ENCODE measurements at places on chromosomes 5 and 9.

GRCh38 chr5:170587808-170588207 lies 84.0 kb downstream of the KCNIP1 start:
- DNase-seq = no peak

DNA sequence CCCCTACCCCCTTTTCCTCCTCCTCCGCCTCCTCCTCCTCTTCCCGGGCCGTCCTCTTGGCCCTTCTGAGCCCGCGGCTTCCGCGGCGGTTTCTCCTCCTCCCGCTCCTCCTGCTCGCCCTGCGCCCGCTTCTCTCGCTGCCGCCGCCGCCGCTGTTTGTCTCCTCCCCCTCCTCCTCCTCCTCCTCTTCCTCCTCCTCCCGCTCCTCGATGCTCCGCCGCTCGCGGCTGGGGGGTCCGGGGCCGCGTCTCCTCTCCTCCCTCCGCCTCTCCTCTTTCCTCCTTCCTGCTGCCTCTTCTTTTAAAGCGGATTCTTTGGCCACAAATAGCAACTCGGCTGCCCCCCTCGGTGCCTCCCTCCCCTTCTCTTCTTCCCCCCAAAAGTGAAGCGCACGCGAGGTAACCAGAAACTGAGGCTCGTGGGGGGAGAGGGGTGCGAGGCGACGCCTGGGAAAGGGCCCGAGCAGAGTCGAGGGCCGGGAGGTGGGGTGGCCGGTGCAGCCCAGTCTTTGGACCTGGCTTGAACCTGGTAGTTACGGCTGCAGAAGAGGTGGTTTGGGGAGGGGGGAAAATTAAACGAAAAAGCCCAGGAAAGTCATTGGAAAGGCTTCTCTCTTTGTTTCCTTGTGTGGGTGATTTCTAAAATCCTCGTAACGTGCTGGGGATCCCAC lies 1058.5 kb upstream of the DMAC1 start:
- no peak for DNase-seq

- no peak for DNase-seq
Measured at GRCh38 chr9:89935115-89935514, 330.3 kb downstream of the GADD45G start.

DNA sequence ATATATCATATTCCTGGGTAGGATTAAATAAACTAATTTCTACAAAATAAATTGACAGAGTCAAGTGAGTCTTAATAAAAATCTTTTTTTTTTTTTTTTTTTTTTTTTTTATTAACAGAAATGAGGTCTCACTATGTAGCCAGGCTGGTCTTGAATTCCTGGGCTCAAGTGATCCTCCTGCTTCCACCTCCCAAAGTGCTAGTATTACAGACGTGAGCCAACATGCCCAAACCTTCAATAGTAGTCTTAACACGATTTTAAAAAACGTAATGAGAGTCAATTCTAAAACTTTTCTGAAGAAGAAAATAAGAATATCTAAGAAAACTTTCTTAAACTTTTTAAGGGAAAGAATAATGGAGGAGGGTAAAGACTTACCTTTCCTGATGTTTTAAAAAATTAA lies 84.2 kb downstream of the YIPF5 start:
- no peak for DNase-seq

GRCh38 chr9:37157726-37158377 lies 37.5 kb downstream of the ZCCHC7 start:
- no peak for DNase-seq

DNA sequence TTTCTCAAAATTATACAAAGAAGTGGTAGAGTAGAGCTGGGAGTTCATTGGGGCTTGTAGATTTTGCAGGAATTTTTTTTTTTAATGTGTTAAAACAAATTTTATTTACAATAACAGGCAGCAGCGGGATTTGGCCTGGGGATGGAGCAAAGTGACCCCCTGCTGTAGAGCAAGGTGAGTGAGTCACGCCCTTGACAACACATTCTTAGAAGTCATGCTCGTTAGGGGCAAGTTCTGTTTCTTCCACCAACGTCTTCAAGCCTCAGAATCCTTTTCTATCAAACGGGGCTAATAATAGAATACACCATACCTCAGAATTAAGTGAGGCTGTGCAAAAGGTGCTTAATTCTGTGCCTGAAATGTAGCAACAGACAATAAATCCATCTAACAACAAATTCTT lies 1.1 kb upstream of the ANKDD1B start:
- DNase-seq = no peak

GRCh38 chr9:90309809-90310520 lies 332.7 kb downstream of the DIRAS2 start:
- no peak for DNase-seq

GRCh38 chr5:178297751-178298150 lies 65.1 kb upstream of the PHYKPL start:
- DNase-seq = no peak

- DNase-seq = peak; percentile 50
Measured at GRCh38 chr9:92140074-92140753, 25.0 kb upstream of the SPTLC1 start.

GRCh38 chr9:32906213-32906612 lies 95.2 kb downstream of the APTX start:
- no peak for DNase-seq

DNA sequence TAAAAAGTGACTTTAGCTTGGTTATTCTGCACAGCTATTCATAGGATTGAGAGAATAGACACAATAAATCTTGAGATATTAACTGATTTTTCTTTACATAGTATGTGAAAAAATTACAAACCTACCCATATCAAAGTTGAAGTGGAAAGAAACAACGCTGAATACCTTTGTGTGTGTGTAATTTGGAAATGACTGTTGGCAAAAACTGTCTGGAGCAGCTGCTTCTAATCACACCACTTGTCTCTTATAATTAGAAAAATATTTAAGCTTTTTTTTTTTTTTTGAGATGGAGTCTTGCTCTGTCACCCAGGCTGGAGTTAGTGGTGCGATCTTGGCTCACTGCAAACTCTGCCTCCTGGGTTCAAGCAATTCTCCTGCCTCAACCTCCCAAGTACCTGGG lies 110.8 kb upstream of the POC5 start:
- no peak for DNase-seq

- DNase-seq = no peak
Measured at GRCh38 chr5:79582186-79582585, 30.1 kb upstream of the TENT2 start.

- DNase-seq = no peak
Measured at GRCh38 chr9:72579190-72579589, 57.8 kb downstream of the TMC1 start.

- no peak for DNase-seq
Measured at GRCh38 chr9:81687521-81688261, 1.7 kb downstream of the TLE1 start.

- no peak for DNase-seq
Measured at GRCh38 chr5:143642791-143643190, 169.2 kb upstream of the HMHB1 start.

GRCh38 chr5:122846051-122846550 lies 688 bp downstream of the SNX24 start:
- no peak for DNase-seq

GRCh38 chr9:79259858-79260257 lies 311.9 kb upstream of the TLE4 start:
- no peak for DNase-seq

GRCh38 chr5:57499262-57500050 lies 16.8 kb upstream of the ACTBL2 start:
- DNase-seq = no peak

- DNase-seq = no peak
Measured at GRCh38 chr9:36739373-36740116, 166.8 kb downstream of the MELK start.

DNA sequence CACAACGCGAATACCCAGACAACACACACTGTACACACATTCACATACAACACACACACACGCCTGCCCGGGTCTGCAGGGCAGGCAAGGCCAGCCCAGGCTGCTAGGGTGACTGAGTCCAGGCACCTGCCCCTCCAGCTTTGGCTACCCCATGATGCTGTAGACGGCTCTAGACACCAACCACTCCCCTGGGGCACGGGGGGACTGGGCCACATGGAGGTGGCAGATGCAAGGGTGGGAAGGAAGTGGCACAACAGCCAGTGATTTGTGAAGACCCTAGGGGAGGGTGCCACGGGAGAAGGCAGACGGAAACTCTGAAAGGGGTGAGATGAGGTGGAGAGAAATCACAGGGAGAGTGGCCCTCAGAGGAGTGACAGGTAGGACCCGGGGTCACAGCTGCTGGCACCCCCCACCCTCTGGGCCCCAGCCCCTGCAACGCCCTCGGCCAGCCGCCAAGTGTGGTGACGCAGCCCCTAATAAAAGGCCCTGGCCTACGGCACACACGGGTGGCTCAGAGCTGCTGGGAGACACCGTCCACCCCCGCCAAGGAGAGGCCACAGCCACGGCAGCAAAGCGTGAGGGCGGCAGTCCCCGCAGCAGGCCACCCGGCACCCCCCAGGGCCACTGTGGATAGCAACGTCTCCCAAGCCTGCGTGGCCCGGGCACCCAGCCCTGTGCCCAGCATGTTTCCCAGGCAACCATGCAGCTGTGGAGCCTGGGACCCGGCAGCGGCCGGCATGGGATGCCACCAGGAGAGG lies 6.6 kb upstream of the CCDC187 start:
- no peak for DNase-seq

- no peak for DNase-seq
Measured at GRCh38 chr9:131149688-131150053, 24.3 kb downstream of the NUP214 start.

DNA sequence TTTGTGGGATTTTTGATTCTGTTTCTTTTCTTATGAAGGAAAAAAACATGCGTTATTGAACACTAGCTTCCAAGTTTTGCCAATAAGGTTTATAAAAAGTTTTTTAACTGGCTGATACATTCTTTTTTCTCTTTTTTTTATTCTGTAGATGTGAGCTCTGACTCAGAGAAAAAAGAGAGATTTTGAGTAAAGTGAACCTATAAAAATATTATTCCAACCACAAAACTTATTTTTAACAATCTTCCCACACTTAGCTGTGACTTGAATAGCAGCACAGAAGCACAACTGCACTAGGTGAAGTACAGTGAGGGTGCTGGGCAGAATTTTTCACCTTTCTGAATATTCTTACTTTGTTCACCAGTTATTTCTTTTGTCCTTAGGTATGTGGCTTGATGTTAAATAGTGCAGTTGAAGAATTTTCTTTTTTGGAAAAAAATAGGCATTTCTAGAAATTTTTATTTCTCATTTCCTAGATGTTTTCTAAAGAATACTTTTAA lies 41.6 kb downstream of the CHSY3 start:
- no peak for DNase-seq

GRCh38 chr5:62690421-62690820 lies 111.8 kb downstream of the LRRC70 start:
- no peak for DNase-seq

DNA sequence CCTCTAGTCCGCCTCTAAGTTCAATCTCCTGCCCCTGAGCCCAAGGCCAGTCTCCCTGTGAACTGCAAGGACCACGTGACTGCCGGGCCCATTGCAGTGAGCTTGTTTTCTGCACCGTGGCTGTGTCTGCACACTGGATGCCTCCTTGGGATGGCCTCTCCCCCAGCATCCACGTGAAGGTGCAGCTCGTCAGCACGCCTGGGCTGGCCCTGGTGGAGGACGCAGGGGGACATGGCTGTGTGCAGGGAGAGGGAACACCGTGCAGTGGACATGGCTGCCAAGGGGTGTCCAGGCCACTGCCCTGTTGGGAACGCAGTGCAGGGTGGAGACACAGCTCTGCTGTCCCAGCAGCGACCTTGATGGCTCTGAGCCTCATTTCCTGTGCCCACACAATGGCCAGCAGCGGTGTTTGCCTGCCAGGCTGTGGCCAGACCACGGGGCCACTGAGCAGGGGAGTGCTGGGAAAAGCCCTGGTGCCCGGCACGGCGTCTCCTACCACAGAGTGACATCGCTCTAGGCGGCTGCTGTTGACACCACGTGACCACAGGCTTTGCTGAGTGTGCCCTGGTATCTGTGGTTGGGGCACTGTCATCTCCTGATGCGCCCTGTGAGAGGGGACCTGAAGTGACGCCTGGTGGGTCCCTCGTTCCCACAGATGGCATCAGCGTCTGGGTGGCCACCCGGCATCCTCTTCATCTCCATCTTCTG lies 26.9 kb upstream of the EXOC3 start:
- no peak for DNase-seq

GRCh38 chr5:139296862-139297326 lies 3.4 kb downstream of the MATR3 start:
- no peak for DNase-seq

DNA sequence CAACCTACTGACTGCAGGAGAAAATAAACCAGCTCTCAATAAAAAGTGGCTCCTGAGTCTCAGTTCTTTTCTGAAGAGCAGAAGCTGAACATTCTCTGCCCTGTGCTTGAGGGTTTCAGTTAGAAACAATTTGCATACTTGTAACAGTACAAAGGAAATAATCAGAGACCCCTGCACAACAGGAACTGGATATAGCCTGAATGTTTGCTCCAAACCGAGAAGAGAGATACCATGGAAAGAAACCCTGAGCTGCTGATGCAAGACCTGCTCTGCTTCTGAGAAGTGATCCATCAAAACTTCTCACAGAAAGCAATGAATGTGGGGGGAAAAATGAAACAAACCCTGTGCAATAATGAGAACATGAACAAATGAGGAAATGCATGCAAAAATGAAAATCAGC lies 592.9 kb downstream of the SEMA5A start:
- DNase-seq = no peak

DNA sequence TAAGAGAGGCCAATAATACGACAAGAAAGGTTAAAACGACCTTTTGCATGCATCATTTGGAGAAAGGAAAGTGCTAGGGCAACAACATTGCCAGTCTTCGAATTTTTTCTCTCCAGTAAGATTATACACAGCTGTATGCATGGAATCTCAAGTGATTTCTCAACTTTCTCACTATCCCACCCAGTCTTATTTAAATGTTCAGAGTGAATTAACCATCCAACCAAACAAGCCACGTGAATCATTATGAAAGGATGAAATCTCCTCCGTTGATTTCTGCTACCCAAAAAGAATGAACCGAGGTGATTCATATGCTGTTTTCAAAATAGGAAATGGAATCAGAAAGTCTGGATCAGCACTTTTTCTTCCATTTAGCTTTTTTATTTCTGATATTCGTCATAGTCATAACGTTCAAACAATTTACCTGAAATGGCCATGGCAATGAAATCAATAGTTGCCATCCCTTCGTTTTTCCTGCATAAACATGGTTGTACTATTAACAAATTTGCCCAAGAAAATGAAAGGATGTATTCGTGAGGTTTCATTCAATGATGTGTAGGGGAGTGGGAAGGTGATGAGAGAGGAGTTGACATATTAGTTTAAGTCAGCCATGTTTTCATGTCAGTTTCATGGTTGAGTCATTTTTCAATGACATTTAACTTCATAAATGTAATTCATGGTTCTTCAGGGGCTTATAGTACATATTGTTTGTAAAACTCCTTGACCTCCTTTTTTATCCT lies 170.9 kb upstream of the WWC1 start:
- no peak for DNase-seq

- DNase-seq = no peak
Measured at GRCh38 chr9:94511955-94512265, 43.0 kb upstream of the PCAT7 start.

Measured in activated CD4-positive, alpha-beta T cell treated with anti-CD3 and anti-CD28 coated beads for 1 hour (primary cell).